ENCODE measurements at places on chromosomes 1 and 21.

DNA sequence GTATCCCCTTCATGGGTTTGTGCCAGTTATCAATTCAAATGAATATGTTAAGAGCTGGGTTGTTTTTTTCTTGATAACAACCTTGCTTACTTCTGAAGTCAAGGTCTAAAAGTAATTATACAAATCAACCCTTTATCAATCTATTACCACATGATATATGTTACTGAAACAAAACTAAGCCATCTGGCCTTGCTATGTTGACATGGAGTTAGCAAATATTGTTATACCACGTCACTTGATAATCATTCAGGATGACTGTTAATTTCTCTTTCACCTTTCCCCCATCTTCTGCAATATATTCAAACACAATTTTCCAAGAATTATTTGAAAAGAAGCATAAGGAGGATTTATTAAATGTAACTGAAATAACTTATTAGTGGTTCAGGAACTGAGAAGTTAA lies 72.6 kb downstream of the DTL start:
- DNase-seq = no peak

DNA sequence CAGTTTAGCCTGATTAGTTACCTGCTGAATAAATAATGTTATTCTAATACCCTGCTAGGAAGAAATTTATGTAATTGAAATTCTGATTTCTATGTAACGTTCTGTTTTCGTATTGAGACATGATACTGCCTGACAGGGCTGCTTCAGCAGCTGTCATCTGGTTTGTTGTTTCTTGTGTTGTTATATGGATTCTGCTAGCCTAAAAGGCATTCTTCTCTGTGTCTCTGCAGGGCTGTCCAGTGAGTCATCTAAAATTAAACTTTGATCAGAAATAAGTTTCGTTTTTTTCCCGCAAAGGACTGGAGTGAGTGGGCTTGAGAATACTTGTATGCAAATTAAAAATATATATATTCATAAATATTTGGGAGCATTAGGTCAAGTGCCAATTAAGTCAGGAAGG lies 93.0 kb downstream of the DYRK1A start:
- peak; percentile 25 for DNase-seq

- no peak for DNase-seq
Measured at GRCh38 chr1:59391212-59392179, 94.6 kb downstream of the FGGY start.

DNA sequence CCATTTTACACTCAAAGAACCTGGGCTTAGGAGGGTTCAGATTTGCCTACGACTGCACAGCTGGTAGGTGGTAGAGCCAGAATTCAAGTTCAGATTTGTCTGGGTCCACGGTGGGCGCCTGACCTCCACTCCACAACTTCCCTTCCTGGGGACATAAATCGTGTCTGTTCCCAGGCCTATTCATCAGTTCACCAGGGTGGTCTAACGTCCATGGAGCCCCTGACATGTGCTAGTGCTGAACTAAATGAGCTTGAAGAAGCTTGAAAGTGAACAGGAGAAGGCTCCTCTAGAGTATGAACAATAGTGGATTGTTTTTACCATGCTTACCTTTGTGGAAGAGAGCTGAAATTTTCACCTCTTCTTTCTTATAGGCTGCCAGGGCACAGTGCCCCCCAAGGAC lies 32.5 kb upstream of the KIF1B start:
- no peak for DNase-seq

DNA sequence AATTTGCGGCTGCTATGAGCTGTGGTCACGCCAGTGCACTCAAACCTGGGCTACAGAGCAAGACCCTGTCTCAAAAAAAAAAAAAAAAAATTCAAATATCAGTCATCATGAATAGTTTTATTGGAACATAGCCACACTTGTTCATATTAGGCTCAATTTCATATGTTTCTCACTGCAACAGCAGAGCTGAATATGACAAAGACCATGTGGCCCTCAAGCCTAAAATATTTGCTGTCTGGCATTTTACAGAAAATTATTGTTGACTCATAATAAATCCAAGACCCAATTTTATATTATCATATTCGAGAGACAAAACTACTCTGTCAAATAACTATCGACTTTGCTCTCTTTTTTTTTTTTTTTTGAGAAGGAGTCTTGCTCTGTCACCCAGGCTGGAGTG lies 11.0 kb downstream of the BECN2 start:
- DNase-seq = no peak

- no peak for DNase-seq
Measured at GRCh38 chr1:208803011-208803811, 559.0 kb upstream of the PLXNA2 start.

GRCh38 chr1:59976194-59977074 lies 49.9 kb upstream of the CYP2J2 start:
- peak; percentile 91 for DNase-seq

GRCh38 chr1:25944986-25945385 lies 38.8 kb upstream of the STMN1 start:
- no peak for DNase-seq

GRCh38 chr1:147895123-147895522 lies 7.5 kb upstream of the GJA8 start:
- DNase-seq = no peak

GRCh38 chr1:204313675-204314074 lies 46.1 kb downstream of the PLEKHA6 start:
- no peak for DNase-seq

- DNase-seq = peak; percentile 19
Measured at GRCh38 chr1:165114022-165114888, 242.3 kb downstream of the LMX1A start.

GRCh38 chr1:197313713-197314112 lies 45.7 kb downstream of the CRB1 start:
- no peak for DNase-seq

- peak; percentile 21 for DNase-seq
Measured at GRCh38 chr1:116579259-116579875, 8.5 kb upstream of the CD58 start.

DNA sequence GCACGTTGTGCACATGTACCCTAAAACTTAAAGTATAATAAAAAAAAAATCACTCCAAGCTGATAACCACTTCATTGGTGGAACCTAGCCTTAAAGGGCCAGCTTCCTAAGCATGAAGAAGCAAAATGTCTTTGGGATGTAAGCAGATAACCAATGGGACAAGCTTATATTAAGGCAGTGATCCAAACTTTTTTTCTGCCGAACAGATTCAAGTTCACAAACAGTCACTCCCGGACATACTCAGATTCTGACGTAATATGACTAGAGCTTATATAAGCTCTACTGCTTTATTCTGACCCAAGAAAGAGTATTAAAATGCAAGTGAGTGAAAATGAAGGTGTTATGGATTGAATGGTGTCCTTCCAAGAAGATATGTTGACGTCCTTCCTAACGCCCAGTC lies 44.9 kb upstream of the HIVEP3 start:
- peak; percentile 38 for DNase-seq

DNA sequence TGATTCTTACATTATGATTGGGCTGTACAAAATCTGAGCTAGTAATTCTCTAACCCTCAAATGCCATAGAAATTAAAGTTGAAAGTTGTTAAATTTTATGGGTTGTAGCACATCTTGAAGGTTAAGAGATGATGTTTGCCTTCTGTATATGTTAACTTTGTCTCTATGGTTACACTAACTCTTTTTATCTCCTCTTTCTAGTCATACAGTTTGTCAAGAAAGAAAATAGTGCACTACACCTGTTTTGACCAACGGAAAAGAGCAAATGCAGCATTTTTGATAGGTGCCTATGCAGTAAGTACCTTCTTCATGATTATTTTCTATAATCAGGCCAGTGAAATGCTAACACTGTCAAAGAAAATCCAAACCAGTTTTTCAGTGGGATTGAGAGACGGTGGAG lies 38.2 kb downstream of the CDC14A start:
- no peak for DNase-seq

DNA sequence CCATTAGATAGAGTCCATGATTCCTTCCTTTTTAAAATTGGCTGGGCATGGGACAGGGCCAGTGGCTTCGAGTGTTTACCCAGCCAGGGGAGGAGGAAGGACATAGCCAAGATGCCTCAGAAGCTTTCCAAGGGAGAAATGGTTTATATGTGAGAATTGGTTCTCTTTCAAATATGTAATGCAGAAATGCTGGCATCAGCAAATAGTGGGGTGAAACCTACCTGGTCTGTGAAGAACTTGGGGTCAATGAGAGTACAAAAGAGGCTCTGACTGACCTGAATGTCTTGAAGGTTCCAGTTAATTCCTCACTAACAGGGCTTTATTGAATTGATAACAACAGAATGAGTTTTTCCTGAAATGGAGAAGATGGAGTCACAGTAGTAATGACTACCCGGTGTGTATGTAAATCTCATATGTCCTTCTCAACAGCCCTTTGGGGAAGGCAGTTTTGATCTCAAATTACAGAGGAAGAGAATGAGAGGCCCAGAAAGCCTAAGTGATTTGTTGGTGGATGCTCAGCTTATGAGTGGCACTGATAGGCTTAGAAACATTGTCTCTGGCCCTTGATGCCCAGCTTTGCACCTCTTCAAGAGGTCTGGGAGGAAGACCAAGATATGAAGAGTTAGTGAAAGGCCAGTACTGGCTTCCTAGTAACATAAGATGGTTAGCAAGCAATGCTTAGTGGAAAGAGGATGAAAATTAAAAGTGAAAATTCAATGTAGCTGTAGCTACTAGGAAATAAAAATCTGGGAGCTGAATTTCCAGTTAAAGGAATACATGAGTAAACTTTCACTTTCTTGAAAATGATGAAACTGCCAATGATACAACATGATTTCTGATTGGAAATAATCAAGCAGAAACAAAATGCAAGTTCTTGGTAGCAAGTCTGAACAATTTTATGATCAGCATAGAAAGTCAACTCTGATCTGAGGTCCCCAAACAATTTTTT lies 2.7 kb downstream of the ATF3 start:
- peak; percentile 86 for DNase-seq

- DNase-seq = no peak
Measured at GRCh38 chr1:39962450-39962825, 7.5 kb downstream of the MFSD2A start.

DNA sequence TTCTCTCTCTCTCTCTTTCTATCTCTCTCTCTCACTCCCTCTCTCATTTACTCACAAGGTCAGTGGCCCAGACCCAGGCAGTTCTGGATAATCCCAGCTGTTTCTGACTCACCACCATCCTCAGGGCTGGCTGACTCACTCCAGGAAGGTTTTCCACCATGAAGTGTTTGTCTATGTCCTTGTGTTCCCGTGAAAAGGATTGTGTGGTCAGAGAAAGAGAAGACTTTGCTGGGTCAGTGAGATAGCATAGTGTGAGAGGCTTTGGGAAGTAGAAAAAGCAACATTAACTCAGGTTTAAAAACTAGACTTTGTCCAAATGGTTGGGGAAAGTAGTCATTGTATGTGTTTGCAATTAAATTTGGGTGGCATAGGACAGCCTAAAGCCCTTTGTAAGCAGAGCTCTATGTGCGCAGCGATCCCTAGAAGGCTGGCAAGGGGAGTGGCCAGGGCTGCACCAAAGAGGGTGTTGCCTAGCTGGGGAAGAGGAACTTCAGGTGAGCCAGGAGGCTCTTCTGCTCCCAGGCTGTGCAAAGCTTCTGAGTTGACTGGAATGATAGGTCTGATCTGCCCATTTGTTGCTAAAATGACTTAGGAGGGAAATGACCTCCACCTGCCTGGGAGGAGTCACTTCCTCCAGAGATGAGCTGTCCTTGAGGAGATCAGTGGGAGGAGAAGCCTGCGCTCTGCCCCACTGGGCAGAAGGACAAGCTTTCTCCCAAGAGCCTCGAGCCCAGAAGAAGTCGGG lies 4.9 kb upstream of the CAPN2 start:
- DNase-seq = peak; percentile 97

GRCh38 chr1:55225228-55225627 lies 10.1 kb upstream of the USP24 start:
- no peak for DNase-seq

DNA sequence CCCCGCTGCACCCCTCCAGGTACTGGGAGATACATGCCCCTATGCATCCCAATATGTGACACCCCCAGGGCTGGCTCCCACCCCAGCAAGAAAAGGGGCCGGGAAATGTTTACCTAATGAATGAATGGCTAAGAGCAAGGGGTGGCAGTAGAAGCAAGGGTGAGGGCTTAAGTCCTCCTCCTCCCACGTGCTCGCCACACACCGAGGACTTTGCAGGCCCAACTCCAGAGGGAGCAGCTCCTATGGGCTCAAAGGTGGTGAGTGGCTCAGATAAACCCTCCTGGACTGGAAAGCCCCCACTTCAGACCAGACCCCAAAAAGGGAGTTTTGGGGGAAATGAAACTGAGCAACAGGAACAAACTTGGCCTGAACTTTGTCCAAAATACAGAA lies 11.4 kb downstream of the SLC45A3 start:
- DNase-seq = peak; percentile 81

- no peak for DNase-seq
Measured at GRCh38 chr1:50272912-50273311, 150.3 kb downstream of the DMRTA2 start.

DNA sequence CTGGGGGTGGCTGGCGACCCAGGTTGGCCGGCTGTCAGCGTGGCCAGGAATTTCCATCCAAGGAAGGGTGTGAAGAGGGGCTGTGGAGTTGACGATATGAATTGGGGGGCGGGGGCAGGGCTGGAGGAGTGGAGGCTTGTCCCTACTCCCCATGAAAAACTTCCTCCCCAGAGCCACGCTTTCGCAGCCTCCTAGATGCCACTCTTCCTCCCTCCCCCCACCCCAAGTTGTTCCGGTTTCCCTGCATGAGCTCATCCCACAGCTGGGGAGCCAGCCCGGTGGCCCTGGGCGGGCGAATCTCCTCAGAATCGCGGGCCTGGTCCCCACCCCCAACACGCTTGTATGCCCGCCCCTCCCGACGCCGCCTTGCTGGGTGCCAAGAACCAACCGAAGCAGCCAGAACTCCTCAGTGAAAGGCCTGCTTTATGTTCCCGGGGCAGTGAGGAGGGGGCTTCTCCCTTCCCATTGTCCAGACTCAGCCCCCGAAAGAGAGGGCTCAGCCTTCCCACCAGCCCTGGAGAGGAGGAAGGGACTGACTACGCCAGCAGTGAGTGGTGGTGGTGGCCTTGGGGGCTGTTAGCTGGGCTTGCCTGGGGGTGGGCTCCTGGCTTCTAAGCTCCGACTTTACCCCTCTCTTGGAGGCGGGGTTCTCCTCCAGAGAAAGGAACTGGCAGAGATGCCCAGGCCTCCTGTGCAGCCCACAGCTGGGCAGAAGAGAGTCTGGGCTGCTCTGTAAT lies 1.8 kb upstream of the CSMD2 start:
- no peak for DNase-seq

DNA sequence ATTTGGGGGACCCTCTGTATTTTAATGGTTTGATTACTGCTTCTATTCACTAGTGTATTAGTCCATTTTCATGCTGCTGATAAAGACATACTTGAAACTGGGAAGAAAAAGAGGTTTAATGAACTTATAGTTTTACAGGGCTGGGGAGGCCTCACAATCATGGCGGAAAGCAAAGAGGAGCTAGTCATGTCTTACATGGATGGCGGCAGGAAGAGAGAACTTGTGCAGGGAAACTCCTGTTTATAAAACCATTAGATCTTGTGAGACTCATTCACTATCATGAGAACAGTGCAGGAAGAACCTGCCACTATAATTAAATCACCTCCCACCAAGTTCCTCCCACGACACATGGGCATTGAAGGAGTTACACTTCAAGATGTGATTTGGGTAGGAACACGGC lies 464.5 kb upstream of the RGS18 start:
- DNase-seq = no peak

- no peak for DNase-seq
Measured at GRCh38 chr21:15751546-15751945, 21.8 kb downstream of the USP25 start.

- no peak for DNase-seq
Measured at GRCh38 chr1:203407296-203407695, 56.4 kb upstream of the FMOD start.

- DNase-seq = no peak
Measured at GRCh38 chr1:2166254-2166653, 28.3 kb downstream of the FAAP20 start.

All from osteoblast (primary cell).